MV-4-11 (cell line): ENCODE measurements at places on chromosomes 16 and 17.

DNA sequence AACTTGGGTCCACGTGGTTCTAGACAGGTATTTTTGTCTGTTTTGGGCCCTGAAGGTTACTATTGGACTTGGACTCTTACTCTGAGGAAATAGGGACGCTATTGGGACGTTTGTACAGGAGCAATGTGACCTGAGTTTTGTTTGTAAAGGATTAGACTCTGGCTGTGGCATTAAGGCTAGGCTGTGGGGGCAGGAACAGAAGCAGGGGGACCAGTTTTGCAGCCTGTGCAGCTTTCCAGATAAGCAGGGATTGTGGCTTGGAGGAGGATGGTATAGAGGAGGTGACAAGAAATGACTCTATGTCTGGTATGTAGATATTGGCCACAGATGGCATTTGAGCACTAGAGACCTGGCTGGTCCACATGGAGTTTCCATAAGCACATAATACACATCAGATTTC is 12.8 kb downstream of the NOD2 start:
- DNase-seq = no peak

DNA sequence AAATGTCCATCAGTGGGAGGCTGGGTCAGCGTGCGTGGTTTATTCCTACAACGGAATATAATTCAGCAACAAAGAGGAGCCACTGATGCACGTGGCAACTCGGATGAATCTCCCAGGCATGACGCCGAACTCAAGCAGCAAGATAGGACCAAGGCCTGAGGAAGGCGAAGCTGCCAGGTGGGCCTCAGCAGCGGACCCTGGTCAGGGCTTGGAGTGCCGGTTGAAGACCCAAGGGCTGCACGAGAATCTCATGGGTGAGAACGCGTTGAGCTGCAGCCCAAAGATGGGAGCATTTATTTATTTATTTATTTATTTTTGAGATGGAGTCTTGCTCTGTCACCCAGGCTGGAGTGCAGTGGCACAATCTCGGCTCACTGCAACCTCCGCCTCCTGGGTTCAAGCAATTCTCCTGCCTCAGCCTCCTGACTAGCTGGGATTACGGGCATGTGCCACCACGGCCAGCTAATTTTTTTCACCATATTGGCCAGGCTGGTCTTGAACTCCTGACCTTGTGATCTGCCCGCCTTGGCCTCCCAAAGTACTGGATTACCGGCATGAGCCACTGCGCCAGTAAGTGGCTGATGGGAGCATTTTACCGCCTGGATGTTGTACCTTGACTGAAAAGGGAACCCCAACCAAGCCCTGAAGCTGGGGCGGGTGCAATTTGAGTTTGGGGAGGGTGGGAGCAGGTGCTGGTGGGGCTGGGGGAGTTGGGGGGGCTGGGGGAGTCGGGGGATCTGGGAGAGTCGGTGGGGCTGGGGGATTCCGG is 18.1 kb upstream of the BAHCC1 start:
- DNase-seq = no peak

- DNase-seq = no peak
These were observed 29.3 kb downstream of the WSCD1 start for GRCh38 chr17:6099492-6099891.

- DNase-seq = peak; percentile 61
These were observed 4.6 kb upstream of the CLDN9 start for GRCh38 chr16:3007957-3008689.

GRCh38 chr16:12499032-12499745 is 304.5 kb downstream of the CPPED1 start:
- no peak for DNase-seq

DNA sequence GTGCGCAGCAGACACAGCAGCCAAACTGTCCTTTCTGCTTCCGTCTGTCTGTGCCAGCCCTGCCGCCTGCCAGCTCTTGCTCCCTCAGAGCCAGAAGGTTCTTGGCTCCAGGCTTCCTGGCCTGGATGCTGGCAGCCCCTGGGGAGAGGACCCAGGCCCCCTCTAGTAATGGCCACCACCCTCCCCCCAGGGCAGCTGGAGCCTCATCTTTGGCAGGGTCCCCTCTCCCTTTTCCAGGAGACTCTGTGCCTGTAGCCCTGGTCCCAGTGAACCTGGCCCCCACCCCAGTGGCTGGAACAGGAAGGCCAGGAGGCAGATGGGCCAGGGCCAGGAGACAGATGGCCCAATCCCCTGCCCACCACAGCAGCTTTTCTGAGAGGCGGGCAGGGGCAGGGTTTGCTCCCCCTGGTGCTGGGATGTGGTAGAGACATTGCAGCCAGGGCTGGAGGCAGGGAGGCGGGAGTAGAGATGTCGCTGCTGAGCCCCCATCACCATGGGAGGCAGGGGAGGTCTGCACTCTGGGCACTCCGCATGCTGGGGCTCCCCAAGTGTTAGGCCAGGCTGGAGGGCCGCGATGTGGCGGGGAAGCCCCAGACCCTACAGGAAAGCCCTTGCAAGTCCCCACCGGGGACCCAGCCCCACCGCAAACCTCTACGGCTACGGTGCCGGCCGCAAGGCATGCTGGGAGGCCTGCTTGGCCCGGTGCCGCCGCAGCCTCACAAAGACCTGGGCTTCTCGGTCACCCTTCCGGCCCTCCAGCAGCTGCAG is 16.7 kb downstream of the UNC13D start:
- DNase-seq = no peak

GRCh38 chr17:80742091-80742490 is 197.5 kb downstream of the RPTOR start:
- DNase-seq = no peak

DNA sequence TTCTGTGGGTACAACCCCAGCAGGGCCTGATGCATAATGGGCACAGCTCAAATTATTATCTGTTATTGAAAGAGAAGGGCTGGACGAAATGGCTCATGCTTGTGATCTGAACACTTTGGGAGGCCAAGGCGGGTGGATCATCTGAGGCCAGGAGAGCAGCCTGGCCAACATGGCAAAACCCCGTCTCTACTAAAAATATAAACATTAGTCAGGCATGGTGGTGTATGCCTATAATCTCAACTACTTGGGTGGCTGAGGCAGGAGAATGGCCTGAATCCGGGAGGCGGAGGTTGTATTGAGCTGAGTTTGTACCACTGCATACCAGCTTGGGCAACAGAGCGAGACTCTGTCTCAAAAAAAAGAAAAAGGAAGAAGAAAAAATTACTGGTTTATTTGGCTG is 100.7 kb downstream of the ABCC1 start:
- DNase-seq = no peak

GRCh38 chr17:35867574-35867973 is 1.1 kb downstream of the HEATR9 start:
- DNase-seq = no peak

GRCh38 chr17:47818002-47818695 is 3.4 kb downstream of the OSBPL7 start:
- DNase-seq = no peak

DNA sequence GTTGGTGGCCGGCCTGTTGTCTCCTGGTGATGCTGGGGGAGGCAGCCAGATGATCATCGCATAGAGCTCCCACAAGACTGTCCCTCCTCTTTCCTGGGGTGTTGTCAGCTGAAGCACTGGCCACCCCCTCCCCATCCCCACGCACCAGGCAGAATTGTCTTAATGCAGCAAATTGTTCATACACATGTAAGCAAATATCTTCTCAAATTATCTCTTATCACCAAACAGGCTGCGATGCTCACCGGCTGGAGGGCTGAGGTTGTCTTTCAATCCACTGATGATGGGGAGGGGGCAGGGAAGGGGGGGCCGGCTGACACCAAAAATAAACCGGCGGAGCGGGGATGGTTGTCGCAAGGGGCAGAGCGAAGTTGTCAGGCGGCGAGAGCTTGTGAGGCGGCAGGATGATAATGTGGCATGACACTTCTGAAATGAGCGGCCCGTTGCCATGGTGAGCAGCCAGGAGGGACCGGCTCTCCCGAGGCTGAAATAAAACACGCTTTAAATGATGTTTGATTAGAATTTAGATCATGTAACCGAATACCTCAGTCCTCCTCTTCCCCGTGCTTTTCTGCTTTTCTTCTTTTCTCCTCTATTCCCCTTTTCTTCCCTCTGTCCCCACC is 59.8 kb downstream of the MRM1 start:
- no peak for DNase-seq
